ENCODE measurements at places on chromosomes 5 and 9. TPM values are rescaled to one million over a fixed set of nuclear protein-coding genes. Genes with fewer than 3 reads are reported as not detected.

DNA sequence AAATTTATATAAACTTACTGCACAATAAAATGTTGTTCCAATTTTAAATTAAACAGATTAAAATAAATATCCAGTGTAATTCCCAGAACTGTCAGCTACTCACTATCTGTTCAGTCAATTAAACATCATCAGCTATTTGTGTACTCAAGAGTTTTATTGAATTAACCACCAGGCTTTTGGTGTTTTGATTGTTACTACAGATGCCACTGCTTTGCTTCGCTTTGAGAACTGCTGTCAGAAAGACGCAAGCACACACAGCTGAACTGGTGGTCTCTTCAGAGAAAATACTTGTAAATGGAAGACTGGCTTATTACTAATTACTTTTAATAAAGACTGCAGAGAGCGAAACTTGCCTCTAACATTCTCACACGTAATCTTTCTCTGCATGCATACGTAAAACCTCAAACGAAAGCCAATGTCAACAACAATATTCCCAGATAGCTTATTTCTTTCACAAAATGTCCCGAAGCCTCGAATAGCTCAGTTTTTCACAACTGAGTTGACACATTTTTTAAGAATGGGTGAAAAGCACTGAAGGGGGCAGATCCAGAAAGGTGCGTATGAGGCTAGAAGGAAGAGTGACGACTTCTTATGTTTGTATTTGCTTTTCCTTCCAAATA is 259.6 kb upstream of the RPS23 start:
- no peak for DNase-seq

- DNase-seq, result no peak
These were observed 33.5 kb downstream of the PDGFRB start for GRCh38 chr5:150122158-150122510.

- peak; percentile 20 for DNase-seq
These were observed 29.2 kb upstream of the ARHGEF28 start for GRCh38 chr5:73596705-73597328.

DNA sequence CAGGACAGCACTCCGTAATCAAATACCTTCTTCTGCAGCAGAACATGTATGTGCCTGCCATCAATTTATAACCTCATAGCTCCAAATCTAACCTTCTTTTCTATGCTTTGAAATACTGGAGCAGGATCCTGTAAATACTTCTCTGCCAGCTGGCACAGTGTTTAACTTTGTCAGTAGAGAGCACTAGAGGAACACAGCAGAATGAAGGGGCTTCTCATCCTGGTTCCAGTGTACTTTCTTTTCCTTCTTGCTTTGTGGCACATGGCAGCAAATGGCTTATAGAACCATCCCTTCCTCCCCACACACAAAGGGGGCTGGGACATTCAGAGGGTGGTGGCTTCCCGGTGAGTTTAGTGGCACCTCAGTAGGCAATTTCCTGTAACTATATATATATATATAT is 3.8 kb upstream of the FBXW11 start:
- DNase-seq, result no peak

GRCh38 chr5:116922532-116922931 is 347.9 kb upstream of the SEMA6A start:
- no peak for DNase-seq

- no peak for DNase-seq
These were observed 137.1 kb upstream of the BASP1 start for GRCh38 chr5:17080361-17080760.

DNA sequence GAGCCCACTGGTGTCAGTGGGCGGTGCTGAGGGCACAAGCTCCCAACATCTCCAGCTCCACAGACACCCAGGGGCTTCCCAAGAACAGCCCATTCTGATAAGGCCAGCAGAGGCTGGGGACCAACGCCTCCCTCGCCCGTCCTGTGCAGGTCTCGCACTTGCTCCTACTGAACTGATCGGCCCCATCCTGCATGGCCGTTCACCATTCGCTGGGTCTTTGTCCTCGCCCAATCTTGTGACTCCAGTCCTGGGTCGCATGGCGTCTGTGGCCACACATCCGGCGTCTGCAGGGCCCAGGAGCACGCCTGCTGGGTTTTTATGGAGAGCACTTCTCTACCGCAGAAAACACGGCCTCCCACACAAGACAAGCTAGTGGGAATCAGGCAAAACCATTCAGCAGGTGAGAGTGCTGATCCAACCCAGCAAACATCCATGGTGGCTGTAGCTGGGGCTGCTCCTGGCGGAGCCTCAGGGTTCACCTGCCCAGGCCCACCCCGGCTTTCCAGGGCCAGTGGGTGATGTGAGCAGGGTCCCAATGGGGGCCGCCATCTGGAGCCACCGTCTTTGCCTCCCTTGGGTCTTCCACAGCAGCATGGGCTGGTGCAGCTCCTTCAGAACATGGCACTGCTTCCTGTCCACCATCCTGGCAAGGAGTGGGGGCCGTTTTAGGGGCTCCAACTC is 7.4 kb downstream of the LRRC14B start:
- DNase-seq, result no peak

GRCh38 chr5:131270809-131271208 is 7.0 kb downstream of the CDC42SE2 start:
- peak; percentile 52 for DNase-seq

DNA sequence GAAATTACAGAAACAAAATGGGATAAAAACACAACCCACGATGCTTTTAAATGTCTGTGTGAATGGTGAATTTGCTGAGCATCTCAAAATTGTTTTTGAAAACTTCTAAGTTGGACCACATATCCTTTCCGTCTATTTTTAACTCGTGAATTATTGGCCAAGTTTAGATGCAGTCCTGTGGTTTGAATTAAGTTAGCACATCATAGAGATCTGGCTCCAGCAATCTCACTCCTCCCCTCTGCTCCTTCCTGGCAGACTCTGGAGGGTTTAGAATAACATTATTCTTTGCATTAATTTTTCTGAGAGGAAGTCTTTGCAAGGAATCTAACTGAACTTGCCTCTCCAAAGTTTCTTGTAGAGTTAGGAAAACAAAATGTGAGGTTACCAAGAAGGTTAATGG is 14.5 kb upstream of the ANKRD55 start:
- peak; percentile 53 for DNase-seq

- DNase-seq, result no peak
These were observed 357.4 kb downstream of the MLLT3 start for GRCh38 chr9:20264896-20265295.

GRCh38 chr9:31304576-31304975 is 1079.9 kb upstream of the ACO1 start:
- peak; percentile 32 for DNase-seq

- peak; percentile 54 for DNase-seq
These were observed 621 bp downstream of the AK6 start for GRCh38 chr5:69368458-69369339.

DNA sequence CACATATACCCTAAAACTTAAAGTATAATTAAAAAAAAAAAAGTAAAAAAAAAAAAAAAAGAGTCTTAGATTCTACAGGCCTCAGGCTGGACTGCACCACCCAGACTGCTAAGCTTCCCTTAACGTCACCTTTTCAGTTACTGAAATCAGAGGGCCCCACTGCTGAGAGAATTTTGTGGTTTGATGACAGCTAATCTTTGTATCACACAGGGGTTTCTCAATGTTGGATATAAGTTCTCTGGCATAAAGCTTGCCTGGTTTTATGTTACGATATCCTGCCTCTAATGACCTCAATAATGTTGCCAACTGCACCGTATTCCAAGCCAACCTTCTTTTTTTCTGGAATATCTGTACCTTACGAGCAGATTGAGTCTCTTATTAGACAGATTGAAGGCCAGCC is 43.1 kb upstream of the C6 start:
- no peak for DNase-seq

GRCh38 chr5:96493219-96493790 is 60.3 kb upstream of the PCSK1 start:
- no peak for DNase-seq

DNA sequence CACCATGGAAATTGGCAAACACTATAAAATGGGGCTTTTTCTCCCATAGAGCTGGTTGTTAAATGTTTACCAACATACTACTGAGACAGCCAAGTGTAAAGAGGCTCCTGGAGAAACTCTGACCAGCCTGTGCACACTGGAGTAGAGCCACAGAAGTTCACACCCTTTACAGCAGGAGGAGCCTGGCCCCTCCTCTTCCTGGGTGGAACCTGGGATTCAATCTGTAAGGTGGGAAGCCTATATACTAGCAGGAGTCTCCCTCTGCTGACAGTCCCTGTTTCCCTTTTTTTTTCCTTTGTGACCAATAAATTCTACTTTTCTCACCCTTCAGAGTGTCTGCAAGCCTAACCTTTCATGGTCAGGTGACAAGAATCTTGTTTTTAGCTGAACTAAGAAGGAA is 10.4 kb upstream of the SLC30A5 start:
- no peak for DNase-seq

GRCh38 chr5:77924081-77924480 is 147.9 kb upstream of the TBCA start:
- DNase-seq, result no peak

GRCh38 chr5:160369990-160370712 is at the start of gene C1QTNF2:
Gene C1QTNF2 (minus strand): TSS chr5:160370626. CDS start chr5:160355011, 15,615 bp downstream.
- DNase-seq, result peak; percentile 72

DNA sequence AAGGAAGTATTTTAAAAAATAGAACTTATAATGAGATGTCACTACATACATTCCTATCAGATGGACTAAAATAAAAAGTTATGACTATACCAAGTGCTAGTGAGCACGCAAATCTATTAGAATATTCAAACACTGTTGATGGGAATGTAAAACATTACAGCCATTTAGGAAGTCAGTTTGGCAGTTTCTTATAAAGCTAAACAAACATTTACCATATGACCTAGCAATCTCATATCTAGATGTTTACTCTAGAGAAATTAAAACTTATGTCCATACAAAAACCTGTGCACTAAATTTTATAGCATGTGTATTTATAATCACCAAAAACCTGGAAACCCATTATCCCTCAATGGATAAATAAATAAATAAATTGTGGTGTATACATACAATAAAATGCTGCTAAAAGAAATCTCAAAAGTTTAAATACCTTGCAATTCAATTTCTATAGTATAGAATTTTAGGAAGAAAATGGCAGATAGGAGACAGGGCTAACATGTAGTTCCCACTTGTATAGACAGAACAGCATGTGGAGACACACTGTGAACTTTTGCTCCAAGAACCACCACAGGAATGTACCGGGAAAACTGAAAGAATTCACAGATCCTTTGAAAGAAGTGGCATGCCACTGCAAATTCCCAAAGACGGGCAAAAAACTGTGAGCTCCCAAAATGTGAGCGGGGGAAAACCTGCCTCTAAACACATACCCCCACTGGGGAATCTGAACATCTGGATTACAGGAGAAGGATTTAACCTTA is 174.6 kb upstream of the SPEF2 start:
- no peak for DNase-seq

- DNase-seq, result no peak
These were observed 4.8 kb upstream of the TTC23L start for GRCh38 chr5:34833976-34834793.

- peak; percentile 18 for DNase-seq
These were observed 144.4 kb upstream of the PHYKPL start for GRCh38 chr5:178376921-178377582.

GRCh38 chr9:86550401-86550800 is 196.2 kb upstream of the TUT7 start:
- DNase-seq, result no peak

DNA sequence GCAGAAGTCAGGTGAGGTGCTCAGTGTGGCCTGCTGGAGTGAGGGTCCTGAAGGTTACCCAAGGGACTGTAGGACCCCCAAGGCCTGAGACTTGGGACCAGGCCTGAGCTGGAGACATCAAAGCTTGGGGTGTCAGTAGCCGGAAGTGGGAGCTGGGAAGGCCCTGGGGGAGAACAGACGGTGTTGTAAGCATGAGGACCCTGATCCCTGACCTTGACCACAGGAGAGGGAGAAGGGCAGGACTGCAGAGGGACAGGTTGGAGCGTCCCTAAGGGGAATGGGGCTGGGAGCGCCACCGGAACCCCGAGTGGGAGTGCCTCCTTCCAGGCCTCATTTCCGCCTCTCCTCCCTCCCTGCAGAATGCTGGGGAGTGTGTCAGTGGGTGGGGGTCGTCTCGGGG is 533 bp downstream of the TTC16 start:
- no peak for DNase-seq

- no peak for DNase-seq
These were observed 406.0 kb upstream of the PIK3R1 start for GRCh38 chr5:67809589-67809988.

- DNase-seq, result peak; percentile 48
These were observed 18.8 kb upstream of the CATSPER3 start for GRCh38 chr5:134948911-134949310.

DNA sequence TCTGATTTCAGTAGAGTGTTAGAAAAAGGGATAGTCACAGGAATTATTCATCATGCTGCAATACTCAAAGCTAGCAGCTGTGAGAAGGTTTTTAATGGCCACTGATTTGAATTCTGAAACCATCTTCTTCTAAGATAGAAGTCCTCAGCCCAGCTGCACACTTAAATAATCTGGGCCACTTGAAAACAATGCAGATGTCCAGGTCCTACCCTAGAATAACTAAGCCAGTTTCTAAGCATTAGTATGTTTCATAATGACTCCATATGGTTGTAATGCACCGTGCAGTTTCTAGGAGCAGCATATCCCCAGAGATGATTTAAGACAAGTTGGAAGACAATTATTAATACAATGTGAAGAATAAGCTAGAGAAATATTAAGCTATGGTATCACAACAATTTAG is 159.9 kb upstream of the FBXL17 start:
- DNase-seq, result no peak

GRCh38 chr9:89635816-89636215 is 31.0 kb downstream of the GADD45G start:
- DNase-seq, result no peak

DNA sequence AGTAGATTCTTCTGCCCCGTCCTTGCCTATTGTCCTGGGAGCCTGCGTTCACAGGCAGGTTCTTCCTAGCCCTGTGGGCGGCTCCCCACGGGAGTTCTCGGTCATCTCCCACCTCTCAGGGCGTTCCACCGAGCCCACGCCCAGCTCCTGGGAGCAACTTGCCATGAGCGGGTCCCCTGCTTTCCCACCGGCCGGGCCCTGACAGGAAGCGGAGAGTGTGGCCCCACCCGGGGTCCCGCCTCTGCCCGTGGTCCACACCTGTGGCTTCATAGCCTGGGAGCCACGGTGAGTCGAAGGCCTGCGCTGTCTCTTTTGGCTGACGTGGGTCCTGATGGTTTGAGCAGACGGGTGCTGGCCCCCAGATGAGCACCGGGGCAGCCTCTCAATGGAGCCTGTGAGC is 43.2 kb downstream of the KCNT1 start:
- no peak for DNase-seq

GRCh38 chr5:26148569-26149107 is 889.7 kb downstream of the CDH9 start:
- DNase-seq, result no peak

BHMT2 gene
- 0.56 TPM for total RNA-seq

TESK1 gene
- total RNA-seq, result 3.1 TPM

IFNE gene
- 1.8 TPM for total RNA-seq

RETREG1 gene
- total RNA-seq, result not detected

PRUNE2 gene
- total RNA-seq, result 1.4 TPM

PPP2R2B gene
- not detected for total RNA-seq

ARHGEF39 gene
- total RNA-seq, result 2.5 TPM

CNTNAP3B gene
- total RNA-seq, result 2.2 TPM

IFNA13 gene
- not detected for total RNA-seq

PCA3 gene
- total RNA-seq, result not detected

CXCL14 gene
- under 0.01 TPM for total RNA-seq

SLC34A1 gene
- not detected for total RNA-seq

Data from IMR-90 (cell line).